ENCODE measurements at places on chromosomes 5 and 9. TPM values are rescaled to one million over a fixed set of nuclear protein-coding genes. Genes with fewer than 3 reads are reported as not detected.

Gene GRIA1
- 3.2 TPM for total RNA-seq

DNA sequence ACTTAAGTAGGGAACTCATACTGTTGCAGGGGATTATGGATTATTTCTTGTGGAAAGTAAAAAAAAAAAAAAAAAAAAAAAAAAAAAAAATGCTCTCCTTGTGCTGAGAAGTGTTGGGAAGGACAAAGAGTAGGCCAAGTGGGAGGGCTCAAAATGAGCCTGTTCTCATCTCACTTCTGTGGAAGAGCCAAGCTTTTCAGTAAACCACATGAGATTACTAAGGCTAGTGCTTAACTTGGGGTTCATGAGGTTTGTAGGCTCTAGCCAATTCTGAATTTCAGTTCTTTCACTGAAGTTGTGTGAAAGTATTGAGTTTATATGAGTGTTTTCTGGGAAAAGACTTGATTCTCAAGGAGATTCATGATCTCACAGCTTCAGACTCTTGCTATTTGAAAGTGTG is 23.0 kb upstream of the CEP78 start:
- DNase-seq = no peak

DNA sequence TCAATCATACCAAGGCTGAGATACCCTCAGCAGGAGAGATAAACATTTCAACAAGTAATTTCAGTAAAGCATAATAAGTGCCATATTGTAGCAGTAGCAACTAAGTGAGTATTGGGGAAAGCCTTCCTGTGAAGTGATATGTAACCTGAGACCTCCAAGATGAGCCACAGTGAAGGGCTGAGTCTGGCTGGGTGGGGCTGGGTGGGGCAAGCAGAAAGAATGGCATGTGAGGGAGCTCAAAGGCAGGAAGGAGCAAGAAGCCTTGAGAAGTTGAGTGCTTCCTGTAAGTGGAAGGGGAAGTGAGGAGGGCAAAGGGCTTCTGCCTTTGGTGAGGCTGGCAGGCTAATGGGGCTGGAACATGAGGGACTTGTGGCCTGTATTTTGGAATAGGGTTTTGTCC is 19.7 kb upstream of the ASTN2 start:
- no peak for DNase-seq

DNA sequence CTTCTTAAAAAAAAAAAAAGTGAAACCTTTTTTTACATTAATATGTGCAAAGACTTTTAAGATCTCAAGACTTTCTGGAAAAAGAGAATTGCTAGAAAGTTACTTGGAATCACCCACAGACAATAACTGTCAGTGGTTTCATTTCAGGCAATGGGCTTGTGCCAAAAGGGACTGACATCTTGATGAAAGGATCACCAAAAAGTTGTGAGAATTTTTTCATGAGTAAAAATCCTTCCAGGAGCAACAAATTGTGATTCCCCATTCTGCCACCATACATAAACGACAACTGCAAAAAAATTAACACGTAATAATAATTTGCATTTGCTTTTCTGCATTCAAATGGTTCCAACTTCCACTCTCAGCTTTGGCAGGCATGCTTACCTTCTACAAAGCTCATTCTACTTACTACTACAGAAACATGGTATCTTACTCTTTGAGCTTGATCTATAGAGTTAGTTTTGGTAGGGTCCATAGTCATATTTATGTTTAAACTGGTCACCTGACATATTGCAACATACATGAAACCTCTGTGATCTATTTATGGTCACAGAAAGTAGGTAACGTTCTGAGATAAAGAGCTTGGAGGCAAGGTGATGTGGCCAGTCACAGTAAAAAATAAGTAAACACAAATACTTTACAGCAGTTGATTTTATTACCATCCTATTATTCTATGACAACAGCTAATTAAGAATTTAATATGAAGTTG is 3.0 kb downstream of the NREP start:
- no peak for DNase-seq

GRCh38 chr5:35900972-35901695 is 37.3 kb downstream of the CAPSL start:
- no peak for DNase-seq

GRCh38 chr5:91141642-91142041 is 241.5 kb downstream of the ARRDC3 start:
- DNase-seq = no peak

DNA sequence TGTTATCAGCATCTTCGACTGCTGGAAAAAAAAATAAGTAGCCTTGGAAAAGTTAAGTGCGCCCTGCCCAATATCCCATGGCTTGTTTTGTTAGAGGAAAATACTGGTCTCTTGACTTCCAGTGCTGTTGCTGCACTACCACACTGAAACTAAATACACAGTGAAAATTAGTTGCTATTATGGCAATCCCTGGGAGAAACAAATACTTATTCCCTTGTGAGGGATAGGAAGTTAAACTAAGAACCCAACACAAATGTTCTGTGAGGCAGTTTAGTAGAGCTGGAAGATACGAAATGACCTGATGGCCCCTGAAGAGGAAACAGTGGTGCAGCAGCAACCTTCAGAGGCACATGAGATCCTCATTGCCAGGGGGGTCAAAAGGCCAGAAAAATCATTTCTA is 164.0 kb downstream of the ARL15 start:
- DNase-seq = no peak
